ENCODE measurements at places on chromosomes 11 and 22.

DNA sequence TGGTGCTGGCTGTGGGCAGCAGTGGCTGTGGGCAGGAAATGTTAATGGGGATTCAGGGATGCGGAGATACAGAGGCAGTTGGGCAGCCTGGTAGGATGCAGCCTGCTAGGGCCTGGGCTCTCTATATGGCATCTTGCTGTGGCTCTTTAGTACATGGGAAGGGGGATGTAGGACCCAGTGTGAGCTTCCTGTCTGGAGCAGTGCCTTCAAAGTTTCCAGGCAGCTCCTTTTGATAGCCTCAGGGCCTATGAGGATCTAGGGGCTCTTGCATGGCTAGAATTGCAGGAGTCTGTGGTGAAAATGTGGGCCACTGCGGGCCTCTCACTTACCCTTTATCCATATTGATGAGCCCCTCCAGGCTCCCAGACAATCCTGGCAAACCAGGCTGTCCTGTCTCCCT lies 213.2 kb upstream of the SNX19 start:
- no peak for DNase-seq

DNA sequence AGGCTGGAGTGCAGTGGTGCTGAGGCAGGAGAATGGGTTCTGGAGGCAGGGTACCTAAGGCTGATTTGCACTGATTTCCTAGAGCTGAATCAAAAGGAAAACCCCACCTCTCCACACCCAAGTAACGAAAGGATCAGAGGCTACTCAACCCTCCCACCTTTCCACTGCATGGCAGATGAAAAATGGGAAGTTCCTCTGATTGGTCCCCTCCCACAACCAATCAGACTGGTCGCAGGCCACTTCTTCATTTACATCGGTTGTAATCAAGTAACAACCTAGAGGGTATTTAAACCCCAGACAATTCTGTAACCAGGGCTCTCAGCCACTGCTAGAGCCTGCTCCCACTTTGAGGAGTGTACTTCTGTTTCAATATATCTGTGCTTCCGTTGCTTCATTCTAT lies 18.6 kb upstream of the PARVB start:
- no peak for DNase-seq

- DNase-seq, result no peak
These were observed 4.7 kb downstream of the UCP2 start for GRCh38 chr11:73977856-73978519.

GRCh38 chr11:121551463-121551862 lies 98.7 kb upstream of the SORL1-AS1 start:
- no peak for DNase-seq

- DNase-seq, result no peak
These were observed 2.0 kb downstream of the IGSF22 start for GRCh38 chr11:18723991-18724390.

GRCh38 chr11:107665018-107665417 lies 46.8 kb downstream of the SLN start:
- DNase-seq, result no peak

GRCh38 chr22:36922105-36922608 lies 8.7 kb downstream of the CSF2RB start:
- peak; percentile 31 for DNase-seq

- peak; percentile 52 for DNase-seq
These were observed 14.7 kb downstream of the GGA1 start for GRCh38 chr22:37623075-37624016.
